ENCODE measurements at places on chromosomes 3 and 15.

- DNase-seq, result no peak
Measured at GRCh38 chr15:57146506-57147201, 228.2 kb downstream of the TCF12 start.

- no peak for DNase-seq
Measured at GRCh38 chr15:45157974-45158373, 28.2 kb downstream of the DUOX1 start.

DNA sequence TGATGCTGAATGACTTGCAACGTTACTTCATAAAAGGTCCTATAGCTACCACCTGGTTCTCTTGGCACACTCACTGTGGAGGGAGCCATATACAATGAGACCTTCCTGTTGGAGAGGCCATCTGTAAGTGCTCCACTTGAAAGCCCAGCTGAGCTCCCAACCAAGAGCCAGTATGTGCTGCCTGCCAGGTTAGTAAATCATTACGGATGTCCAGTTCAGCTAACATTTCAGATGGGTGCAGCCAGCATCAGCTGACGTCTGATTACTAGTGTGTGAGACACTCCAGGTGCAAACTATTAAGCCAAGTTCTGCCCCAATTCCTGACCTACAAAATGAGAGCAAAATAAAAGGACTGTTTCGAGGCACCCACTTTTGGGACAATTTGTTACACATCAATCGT lies 274.4 kb upstream of the ROBO2 start:
- DNase-seq, result no peak

GRCh38 chr15:68986322-68986721 lies 28.2 kb upstream of the NOX5 start:
- DNase-seq, result no peak

DNA sequence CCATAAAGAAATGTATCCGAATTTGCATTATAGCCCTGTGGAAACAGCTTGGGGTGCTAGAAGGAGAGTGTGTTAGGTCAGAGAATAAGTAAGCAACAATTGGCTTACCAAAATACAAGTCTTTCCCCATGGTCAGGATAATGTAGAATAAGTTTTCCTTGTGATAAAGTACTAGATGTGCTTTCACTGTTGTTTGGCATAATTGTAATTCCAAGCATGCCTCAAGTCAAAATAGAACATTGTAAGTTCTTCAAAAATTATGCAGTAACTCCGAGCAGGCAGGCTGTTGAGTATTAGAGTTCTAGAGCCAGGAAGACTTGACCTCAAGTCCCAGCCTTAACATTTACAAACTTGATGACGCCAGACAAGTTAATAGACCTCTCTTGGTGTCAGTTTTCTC lies 242.0 kb downstream of the TUSC7 start:
- DNase-seq, result no peak

DNA sequence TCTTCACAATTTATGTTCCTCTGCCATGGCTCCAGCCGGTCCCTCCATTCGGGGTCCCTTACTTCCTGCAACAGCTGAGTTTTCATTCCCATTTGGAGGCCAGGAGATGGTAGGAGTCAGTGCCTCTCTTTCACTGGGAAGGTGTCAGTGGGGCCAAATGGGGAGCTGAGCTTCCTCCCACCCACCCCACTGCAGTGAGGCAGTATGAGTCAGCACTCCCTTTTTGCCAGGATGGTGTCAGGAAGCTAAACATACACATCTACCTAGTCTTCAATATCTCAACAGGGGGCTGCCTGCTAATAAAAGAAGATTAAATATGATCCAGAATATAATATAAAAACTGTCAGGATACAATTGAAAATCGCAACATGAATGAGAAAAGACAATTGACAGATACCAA lies 12.7 kb upstream of the ACTC1 start:
- no peak for DNase-seq

GRCh38 chr3:64518496-64518895 lies 169.3 kb downstream of the ADAMTS9 start:
- DNase-seq, result no peak

DNA sequence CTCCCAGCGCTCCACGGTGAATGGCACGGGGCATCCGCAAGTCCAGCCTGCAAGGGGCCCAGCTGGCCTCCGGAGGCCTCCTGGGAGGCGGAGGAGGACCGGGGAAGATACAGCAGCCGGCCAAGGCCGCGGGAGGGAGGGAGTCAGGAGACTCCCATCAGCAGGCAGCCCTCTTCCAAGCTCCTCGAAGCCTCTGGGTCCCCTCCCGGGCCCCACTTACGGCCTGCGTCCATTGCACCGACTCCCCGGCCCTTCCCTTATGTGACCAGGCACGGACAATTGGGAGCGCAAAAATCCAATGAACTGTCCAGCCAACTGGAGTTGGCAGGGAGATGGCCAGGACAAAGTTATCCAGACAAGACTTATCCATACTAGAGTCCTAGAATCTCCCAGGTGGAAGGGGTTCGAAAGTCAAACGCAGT lies 668 bp downstream of the MFGE8 start:
- no peak for DNase-seq

GRCh38 chr15:90099868-90100831 lies 2.1 kb downstream of the IDH2 start:
- peak; percentile 78 for DNase-seq

- no peak for DNase-seq
Measured at GRCh38 chr3:43960448-43960840, 269.7 kb downstream of the ABHD5 start.

GRCh38 chr3:12076031-12076430 lies 71.8 kb downstream of the SYN2 start:
- no peak for DNase-seq

- DNase-seq, result peak; percentile 45
Measured at GRCh38 chr3:13161021-13161759, 88.0 kb upstream of the IQSEC1 start.

- DNase-seq, result peak; percentile 80
Measured at GRCh38 chr3:10194328-10195071, 29.8 kb downstream of the IRAK2 start.
